ENCODE measurements at places on chromosomes 6 and 20.

DNA sequence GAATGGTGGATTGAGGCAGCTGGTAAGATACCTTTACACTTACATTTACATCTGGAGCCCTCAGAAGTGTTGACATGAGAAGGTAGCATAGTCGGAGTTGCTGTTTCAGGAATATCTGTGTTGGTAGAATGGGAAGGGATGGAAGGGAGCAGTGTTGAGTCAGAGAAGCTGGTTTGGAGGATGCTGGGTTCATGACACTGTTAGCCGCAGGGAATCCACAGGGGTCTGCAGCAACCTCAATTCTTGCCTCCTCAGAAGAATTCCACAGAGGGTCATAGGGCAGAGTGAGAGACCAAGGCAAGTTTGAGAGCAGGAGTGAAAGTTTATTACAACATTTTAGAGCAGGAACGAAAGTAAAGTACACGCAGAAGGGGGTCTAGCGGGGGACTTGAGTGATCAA lies 536.8 kb downstream of the QKI start:
- no peak for DNase-seq

- no peak for DNase-seq
Observed at GRCh38 chr6:110853754-110854477, 20.7 kb upstream of the AMD1 start.

- DNase-seq: no peak
Observed at GRCh38 chr20:50819349-50819748, 24.5 kb downstream of the BCAS4 start.

DNA sequence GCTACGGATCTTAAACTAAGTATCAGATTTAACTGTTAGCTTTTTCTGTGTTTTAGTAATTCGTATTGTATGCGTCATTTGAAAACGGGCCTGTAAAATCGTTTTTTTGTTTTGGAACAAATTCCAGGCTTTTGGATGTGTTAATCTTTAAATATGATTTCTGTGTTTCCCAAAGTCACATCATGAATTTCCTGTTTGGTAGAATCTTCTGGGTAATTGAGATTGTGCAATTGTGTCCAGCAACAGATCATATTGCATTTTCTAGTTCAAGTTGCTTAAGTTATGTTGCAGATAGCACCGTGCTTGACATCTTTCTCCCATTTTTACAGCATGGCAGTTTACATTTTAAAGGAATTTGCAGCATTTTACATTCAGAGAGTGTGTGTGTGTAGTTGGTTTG lies 1.9 kb downstream of the MAPK14 start:
- peak; percentile 67 for DNase-seq

- no peak for DNase-seq
Observed at GRCh38 chr20:59305908-59306655, 5.7 kb downstream of the EDN3 start.

GRCh38 chr6:21278375-21278745 lies 315.2 kb upstream of the SOX4 start:
- DNase-seq: peak; percentile 39

GRCh38 chr20:32649697-32650400 lies 23.9 kb downstream of the C20orf203 start:
- DNase-seq: no peak

DNA sequence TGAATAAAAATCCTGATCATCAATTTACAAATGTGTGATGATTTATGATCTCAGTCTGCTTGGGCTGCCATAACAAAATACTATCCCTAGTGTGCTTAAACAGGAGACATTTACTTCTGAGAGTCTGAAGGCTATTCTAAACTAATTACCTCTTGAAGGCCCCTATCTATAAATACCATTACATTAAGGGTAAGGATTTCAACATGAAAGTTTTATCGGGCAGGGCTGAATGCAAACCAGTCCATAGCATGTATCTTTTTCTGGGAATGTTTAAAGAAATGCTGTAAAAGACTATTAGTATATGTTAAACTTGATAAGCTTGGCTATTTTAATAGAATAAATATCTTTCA lies 48.2 kb downstream of the TRDN start:
- DNase-seq: no peak

DNA sequence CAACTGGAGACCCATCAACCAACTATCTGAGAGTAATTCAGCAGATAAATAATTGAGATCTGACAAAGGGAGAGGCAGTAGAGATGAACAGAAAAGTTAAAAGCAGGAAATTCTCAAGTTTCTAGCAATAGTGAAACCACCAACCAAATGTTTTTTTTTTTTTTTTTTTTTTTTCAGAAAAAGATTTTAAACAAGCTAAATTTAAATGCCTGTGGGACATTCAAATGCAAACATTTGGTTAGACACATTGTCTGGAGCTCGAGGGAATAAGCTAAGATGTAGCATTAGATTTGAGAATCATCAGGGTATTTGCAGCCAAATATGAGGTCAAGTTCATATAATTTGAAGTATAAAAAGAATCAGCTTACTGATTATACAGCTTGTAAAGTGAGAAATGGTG lies 16.4 kb downstream of the RANBP9 start:
- DNase-seq: no peak

DNA sequence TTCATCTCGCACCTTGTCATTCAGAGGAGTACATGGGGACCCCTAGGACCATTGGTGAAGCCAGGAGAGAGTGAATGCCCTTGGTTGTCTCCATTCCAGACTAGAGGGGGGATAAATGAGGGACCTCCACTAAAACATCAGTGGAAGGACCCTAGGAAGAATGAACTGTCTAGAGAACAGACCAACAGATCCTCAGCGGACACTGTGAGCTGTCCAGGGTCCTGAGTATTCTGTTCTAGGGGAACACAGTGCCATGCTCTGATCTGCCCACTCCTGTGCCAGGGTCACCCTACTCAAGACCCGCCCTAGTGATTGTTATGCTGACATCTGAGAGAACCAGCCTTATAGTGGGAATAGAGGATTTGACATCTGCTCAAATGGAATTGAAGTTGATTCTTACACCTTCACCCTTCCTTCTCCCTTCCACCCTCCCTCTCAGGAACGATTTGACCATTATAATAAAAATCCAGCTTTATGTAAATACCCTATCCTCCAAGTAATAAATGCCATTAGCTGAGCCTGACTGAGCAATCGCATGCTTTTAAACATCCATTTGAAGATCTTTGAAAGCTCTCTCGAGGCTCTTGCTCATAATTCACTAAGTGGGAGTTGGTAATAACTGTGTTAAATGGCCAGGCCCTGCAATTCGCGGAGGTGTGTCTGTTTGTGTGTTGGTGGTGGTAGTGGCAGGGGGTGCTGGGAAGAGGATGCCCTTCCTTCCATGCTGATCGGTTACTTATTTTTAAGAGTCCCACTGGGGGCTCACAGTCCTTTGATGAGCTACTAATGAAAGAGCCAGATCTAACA lies 43.6 kb upstream of the SLC32A1 start:
- DNase-seq: no peak

GRCh38 chr6:135936606-135937005 lies 85.1 kb downstream of the PDE7B start:
- peak; percentile 77 for DNase-seq

- DNase-seq: no peak
Observed at GRCh38 chr20:57650266-57650665, 30.0 kb upstream of the ZBP1 start.

- DNase-seq: peak; percentile 37
Observed at GRCh38 chr6:30357678-30358540, 13.0 kb downstream of the RPP21 start.

All from AG09309 (cell line).